ENCODE measurements at places on chromosomes 2 and 18.

GRCh38 chr2:80303006-80303908 is 1.3 kb downstream of the LRRTM1 start:
- DNase-seq, result no peak

DNA sequence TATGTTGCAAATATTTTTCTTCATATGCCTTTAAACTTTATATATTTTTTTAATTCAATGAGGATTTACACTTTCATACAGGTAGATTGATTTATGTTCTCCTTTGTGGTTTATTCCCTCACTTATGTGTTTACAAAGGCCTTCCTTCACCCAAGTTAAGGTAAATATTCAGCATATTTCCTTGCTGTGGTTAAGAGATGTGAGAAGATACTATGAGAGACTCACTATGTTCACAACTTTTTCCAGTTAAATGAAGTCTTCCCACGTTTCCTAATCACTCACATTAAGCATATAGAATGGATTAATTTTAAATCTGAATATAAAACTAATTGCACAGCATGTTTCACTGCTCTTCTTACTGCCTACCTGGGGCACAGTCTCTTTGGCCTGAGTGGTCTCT is 597 bp downstream of the PECR start:
- no peak for DNase-seq

GRCh38 chr2:173574324-173575112 is 219.8 kb downstream of the CDCA7 start:
- DNase-seq, result no peak

- DNase-seq, result no peak
Observed at GRCh38 chr2:109662889-109663288, 48.7 kb downstream of the SOWAHC start.

GRCh38 chr2:43605851-43606250 is 10.0 kb upstream of the THADA start:
- no peak for DNase-seq

DNA sequence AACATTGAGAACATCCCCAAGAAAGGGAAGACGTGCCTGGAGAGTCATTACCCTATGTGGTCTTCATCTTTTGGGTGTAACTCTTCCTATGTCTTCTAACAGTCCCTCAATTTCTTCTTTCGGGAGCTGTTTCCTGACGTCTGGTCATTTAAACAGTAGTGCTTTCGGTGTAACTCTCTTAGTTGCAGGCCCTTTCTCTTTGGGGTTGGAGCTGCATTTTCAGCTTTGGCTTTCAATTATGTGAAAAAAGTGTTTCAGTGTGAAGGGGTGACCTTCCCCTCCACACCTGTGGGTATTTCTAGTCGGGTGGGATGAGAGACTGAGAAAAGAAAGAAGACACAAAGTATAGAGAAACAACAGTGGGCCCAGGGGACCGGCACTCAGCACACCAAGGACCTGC is 105.9 kb downstream of the CERS6 start:
- DNase-seq, result no peak

DNA sequence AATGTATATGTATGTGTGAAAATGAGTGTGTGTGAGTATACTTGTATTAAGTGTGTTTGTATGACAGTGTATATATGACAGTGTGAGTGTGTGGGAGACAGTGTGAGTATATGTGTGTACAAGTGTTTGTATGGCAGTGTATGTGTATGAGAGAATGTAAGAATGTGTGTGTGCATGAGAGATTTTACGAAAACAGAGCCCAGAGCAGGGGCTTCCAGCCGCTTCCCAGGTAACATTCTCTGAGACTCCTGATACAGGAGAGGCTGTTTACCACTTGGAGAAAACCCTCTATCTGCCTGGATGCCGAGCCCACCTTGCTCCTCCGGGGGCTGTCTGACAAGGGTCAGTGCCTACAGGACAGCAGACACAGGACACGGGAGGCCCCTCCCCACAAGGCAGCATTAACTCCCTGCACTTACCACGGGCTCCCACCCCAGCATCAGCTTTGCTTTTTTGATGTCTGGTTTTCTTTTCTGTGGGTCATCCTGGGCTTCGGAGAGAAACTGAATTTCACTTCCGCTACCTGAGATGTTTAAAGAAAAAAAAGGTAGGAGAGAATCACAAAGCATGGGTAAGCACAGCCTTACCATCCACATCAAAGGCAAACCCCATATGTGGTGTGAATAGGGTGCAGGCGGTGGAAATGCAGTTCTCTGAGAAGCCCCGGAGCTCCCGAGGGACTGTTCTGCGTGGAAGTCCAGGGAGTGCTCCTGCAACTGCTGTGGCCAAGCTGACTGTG is 97.6 kb downstream of the UXS1 start:
- no peak for DNase-seq

GRCh38 chr2:62611854-62612253 is 93.7 kb upstream of the EHBP1 start:
- DNase-seq, result no peak

- no peak for DNase-seq
Observed at GRCh38 chr2:221810245-221810644, 238.1 kb upstream of the EPHA4 start.

GRCh38 chr2:106956416-106956815 is 70.4 kb upstream of the ST6GAL2 start:
- DNase-seq, result no peak

GRCh38 chr18:44067186-44067585 is 613.5 kb upstream of the SETBP1 start:
- DNase-seq, result no peak

DNA sequence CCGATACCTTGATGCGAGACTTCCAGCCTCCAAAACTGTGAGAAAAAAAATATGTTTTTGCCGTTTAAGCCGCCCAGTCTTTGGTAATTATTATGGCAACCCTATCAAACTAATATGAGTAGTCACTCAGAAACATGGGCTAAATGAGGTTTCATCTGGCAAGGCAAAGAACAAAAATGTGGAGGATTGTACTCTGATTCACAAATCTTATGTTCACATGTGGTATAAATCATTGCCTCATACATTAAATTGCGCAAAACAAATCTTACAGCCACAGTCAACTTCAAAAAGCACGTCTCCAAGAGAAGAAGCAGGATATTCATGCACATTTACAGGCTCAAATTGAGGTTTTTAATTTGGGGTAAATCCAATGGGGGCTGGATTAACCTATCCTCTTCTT is 1435.4 kb upstream of the LRRTM1 start:
- no peak for DNase-seq

DNA sequence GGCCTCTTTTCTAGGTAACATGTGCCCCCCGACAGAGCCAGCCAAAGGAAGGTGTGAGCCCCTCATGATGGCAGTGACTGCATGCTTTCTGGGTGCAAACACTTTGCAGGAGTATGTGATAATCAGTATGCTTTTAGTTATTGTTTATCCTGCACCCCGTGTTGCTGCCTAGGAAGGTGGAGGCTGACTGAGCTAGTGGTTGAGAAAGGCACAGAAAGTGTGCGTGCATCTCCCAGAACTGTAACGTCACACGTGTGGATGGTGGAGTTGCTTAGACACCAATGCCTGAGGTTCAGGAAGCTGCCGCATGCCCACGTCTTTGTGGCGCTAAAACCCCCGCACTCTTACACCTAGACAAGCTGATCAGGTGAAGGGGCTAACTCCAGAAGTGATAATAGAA is 580 bp downstream of the MC2R start:
- no peak for DNase-seq

- no peak for DNase-seq
Observed at GRCh38 chr2:47618272-47618552, 164.7 kb upstream of the MSH6 start.

DNA sequence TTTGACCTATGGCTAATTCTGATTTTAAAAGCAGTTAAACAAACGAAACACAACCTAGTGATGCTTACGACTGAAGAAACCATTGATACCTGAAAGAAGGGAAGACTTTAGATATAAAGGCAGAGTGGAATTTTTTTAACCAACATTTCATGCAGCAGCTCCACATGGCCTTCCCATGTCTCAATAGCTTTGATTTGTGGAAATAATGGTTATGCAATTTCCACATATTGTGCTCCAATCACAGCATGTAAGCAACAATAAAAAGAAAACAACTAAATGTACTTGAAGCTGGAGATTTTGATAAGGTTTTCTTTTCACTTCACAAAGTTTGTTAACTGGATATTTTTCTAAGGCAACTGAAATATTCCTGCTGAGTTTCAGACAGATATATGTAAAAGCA is 82.0 kb upstream of the SLC39A10 start:
- no peak for DNase-seq

DNA sequence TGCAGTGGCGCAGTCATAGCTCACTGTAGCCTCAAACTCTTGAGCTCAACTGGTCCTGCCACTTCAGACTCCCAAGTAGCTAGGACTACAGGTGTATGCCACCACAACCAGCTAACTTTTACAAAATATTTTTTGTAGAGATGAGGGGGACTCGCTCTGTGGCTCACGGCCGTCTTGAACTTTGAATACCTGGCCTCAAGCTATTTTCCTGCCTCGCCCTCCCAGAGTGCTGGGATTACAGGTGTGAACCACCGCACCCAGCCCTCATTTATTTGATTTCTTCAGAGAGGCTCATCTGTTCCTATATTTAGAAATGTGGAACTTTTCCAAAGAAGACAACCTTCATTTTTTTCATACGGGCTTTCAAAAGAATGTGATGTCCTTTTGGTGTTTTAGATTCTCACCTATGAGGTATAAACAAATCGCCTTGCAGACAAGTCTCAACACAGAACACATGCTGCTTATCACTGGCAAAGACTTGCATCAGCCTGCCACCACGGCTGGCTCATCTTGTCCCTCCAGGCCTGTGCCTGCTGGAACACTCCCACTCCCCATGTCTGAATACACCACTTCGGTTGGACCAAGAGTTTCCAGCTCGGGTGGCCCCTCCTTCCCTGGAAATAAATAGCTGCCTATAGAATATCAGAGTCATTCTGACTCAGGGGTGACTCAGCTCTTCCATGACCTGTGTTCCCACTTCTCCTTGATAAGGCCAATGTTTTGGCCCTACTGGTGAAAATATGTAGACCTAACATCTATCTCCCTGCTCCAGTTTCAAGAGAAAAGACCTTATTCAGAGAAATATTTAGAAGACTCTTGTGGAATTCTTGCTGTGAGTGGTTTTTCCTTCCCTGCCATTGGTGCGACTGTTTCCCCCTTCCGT is 202.6 kb downstream of the TGIF1 start:
- peak; percentile 50 for DNase-seq

DNA sequence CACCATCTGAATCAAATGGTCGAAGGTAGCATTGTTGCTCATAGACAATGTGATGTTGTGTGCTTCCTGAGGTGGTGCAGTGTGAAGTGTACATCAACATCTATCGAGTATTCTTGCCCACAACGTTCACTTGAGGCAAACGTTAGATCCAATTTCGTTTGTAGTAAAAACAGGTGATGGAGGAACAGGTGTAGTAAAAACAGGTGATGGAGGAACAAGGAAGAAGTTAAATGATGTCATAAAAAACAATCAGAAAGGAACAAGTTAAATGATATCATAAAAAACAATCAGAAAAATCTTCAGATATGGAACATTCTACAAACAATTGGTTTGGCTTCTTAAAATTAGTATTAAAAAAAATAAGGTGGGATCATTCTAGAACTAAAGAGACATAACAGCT is 11.3 kb downstream of the WDR7 start:
- no peak for DNase-seq

DNA sequence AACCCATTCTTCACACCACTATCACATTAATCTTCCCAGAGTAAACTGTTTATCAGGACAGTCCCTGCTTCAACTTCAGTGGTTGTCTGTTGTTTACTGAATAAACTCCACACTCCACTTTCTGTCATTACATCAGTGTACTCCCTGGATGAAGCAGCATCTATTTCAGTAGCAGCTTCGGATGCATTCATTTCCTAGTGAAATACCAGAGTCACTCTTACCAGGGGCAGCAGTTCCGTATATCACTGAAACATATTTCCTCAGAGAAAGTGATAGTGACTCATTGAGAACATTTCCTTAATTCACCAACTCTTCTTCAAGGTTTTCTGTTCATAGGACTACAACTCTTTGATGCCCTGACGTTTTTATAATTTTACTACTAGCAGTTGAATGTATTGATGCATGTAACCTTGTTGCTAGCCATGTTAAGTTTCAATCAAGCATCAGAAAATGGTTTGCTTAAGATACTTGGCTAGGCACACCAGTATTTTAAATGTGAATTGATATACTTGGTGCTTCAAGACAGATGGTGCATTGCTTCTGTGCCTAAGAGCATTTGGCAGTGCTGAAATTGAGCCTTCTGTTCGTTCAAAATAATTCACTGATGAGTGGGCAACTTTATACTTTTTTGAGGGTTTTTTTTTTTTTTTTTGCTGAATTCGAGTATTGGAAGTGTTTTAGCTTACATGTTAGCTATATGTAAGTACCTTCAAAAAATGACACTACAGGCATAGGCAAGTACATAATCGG is 92.3 kb downstream of the UBE2E3 start:
- no peak for DNase-seq

- DNase-seq, result no peak
Observed at GRCh38 chr2:110120171-110121051, 4.8 kb upstream of the MALL start.

DNA sequence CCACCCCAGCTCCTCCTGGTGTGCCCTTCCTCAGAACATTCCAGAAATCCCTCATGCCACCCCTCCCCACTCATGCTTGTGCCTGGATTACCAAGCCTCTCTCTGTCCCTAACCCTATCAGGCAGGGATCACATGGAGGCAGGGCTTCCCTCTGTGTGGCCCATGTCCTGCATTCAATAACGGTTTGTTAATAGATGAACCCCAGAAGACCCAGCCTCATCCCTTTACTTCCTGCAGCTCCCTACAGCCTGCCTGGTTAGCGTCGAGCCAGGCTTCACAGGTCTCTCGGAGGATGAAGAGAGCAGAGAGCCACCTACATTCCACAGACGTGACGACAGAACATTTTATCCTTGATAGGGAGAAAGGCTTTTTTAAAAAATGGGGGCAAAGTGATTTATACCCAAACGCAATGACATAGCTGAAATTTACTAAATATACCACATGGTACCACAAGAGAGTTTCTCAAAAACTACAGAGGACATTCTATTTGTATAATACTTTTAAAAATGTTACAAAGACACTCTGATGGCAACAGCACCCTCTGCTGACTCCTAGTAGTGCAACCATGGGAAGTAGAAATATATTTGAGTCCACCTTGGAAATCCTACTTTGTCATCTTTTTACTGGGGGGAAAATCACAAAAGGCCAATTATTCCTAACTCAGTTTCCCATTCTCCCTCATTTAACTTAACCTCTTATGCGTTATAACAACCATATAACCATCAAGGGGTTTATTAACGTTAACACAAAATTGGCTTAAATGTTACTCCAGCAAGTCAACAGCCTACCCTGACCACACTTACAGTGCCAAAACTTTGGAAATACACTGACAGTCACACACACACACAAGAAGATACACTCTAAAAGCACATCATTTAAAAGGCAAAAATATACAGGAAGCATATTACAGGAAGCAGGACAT is 30.7 kb downstream of the FBXO15 start:
- no peak for DNase-seq

GRCh38 chr2:206837775-206838174 is 72.4 kb downstream of the FASTKD2 start:
- DNase-seq, result no peak

DNA sequence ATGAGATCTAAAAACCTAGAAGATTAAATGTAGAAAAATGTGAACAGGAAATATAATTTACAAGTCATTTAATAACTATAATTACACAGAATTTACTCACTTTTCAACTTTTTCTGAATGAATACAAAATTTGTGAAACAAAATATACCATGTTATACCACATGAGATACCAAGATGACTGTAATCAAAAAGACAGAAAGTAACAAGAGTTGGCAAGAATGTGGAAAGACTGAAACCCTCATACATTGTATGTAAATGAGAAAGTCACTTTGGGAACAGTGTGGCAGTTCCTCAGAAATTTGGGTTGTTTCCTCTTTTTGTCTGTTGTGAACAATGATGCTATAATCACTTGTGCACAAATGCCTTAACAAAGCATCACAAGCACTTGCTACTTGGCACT is 145.4 kb upstream of the ZNF804A start:
- DNase-seq, result no peak

GRCh38 chr18:64982414-64983055 is 768.3 kb upstream of the CDH7 start:
- DNase-seq, result no peak

All from bone marrow (tissue), 2 donors.